Breast epithelium (tissue), 4 donors: ENCODE measurements at places on chromosomes 5 and 9. TPM values are rescaled to one million over a fixed set of nuclear protein-coding genes. Genes with fewer than 3 reads are reported as not detected.

- DNase-seq: no peak
- no peak overlapping the region for H3K27ac ChIP-seq
- H3K27me3 ChIP-seq: no peaks in the 10 kb centered on the region
- no peak overlapping the region for H3K4me3 ChIP-seq
- no peaks in the 10 kb centered on the region for H3K4me1 ChIP-seq
- H3K36me3 ChIP-seq: peaks cover under 1% of the 10 kb centered on the region
These were observed 27.1 kb downstream of the RUFY1 start for GRCh38 chr5:179577286-179577960.

DNA sequence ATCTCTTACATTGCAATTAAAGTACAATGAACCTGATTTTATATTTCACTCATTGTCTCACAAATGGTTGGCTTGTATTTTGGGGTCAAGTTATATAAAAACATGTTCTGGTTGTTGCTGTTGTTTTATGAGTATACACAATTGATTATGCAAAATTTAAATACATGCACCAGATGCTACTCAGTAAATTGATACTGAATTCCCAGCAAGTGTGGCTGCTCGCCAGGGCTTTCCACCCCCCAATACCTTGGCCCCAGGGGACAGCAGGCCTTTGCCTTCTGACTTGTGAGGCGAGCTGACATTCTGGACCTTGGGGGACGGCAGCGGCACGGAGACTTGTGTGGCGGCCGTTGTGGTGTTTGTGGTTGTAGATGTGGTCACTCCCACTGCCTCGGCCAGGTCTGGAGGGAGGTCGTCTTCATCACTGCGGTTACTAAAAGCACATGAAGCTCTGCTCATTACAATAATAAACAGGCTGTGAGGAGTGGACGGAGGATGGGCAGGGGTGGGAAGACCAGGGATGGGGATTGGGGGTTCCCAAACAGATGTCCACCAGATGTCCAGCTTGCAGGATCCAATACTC is 27.0 kb upstream of the FRRS1L start:
- H3K4me1 ChIP-seq: no peaks in the 10 kb centered on the region
- H3K36me3 ChIP-seq: no peaks in the 10 kb centered on the region
- no peak for DNase-seq
- no peaks in the 10 kb centered on the region for H3K27me3 ChIP-seq

- H3K4me3 ChIP-seq: no peak overlapping the region
- no peak for DNase-seq
- no peak overlapping the region for H3K27ac ChIP-seq
- peaks cover 11% of the 10 kb centered on the region for H3K27me3 ChIP-seq
- no peaks in the 10 kb centered on the region for H3K4me1 ChIP-seq
These were observed 29.9 kb downstream of the COL15A1 start for GRCh38 chr9:98973576-98973975.

GRCh38 chr9:107237873-107238272 is 45.2 kb upstream of the RAD23B start:
- no peaks in the 10 kb centered on the region for H3K4me1 ChIP-seq
- no peak overlapping the region for H3K27ac ChIP-seq
- no peaks in the 10 kb centered on the region for H3K27me3 ChIP-seq
- no peaks in the 10 kb centered on the region for H3K36me3 ChIP-seq
- DNase-seq: no peak
- H3K4me3 ChIP-seq: no peak overlapping the region

The IL3 gene
- not detected for total RNA-seq

- no peaks in the 10 kb centered on the region for H3K36me3 ChIP-seq
- H3K4me3 ChIP-seq: no peak overlapping the region
- no peaks in the 10 kb centered on the region for H3K4me1 ChIP-seq
- no peaks in the 10 kb centered on the region for H3K27me3 ChIP-seq
- peak overlapping the region; percentile 62 for H3K27ac ChIP-seq
These were observed 19.9 kb downstream of the MACROH2A1 start for GRCh38 chr5:135379046-135379654.

The SPATA31A3 gene
- total RNA-seq: not detected

DNA sequence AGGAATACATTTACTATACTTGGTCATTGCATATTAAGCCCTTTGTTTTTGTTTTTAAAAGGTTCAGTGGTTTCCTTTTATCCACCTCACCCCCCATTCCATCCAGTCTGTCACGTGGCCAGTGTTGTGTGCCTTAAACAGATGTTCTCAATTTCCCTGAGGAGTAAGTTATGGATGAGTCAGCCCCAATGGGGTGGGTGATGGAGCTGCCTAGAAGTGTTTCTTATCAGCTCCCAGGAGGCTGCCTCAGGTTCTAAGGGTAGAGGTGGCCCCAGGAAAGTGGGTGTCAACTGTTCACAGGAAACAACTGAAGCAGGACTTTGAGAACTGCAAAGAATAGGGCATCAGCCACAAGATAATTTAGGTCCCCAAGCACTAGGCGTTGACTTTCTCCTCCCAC is 41.1 kb downstream of the ACTBL2 start:
- no peak for DNase-seq
- no peaks in the 10 kb centered on the region for H3K4me1 ChIP-seq
- peak overlapping the region; percentile 62 for H3K27ac ChIP-seq
- no peaks in the 10 kb centered on the region for H3K36me3 ChIP-seq

DNA sequence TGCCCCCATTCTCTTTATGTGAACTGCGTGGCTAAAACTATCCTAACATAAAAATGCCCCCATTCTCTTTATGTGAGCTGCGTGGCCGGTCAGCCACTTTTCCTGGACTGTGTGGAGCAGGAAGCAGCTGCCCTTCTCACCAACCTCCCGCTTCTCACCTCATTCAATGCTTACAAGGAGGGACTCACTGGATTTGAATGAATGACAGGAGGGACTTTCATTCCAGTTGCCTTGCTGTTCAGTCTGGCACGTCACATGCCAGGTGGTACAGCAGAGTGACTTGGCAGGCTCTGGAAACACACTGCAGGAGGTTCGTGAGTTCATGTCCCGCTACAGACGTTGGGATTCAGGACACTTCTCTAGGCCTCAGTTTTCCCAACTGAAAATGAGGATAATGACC is 60.2 kb upstream of the NFIL3 start:
- no peaks in the 10 kb centered on the region for H3K4me1 ChIP-seq
- H3K27ac ChIP-seq: peak overlapping the region; percentile 68
- no peak overlapping the region for H3K4me3 ChIP-seq
- H3K36me3 ChIP-seq: no peaks in the 10 kb centered on the region
- H3K27me3 ChIP-seq: no peaks in the 10 kb centered on the region

- no peak overlapping the region for H3K27ac ChIP-seq
- H3K36me3 ChIP-seq: no peaks in the 10 kb centered on the region
- no peak for DNase-seq
- no peaks in the 10 kb centered on the region for H3K4me1 ChIP-seq
- H3K27me3 ChIP-seq: no peaks in the 10 kb centered on the region
These were observed 877.7 kb downstream of the TLE4 start for GRCh38 chr9:80449513-80449912.

- no peaks in the 10 kb centered on the region for H3K36me3 ChIP-seq
- no peak overlapping the region for H3K4me3 ChIP-seq
- H3K27ac ChIP-seq: no peak overlapping the region
- H3K4me1 ChIP-seq: no peaks in the 10 kb centered on the region
- DNase-seq: no peak
These were observed 411.0 kb downstream of the MAT2B start for GRCh38 chr5:163916376-163916775.

The IL5 gene
- total RNA-seq: not detected

GRCh38 chr5:57432876-57433275 is 49.7 kb downstream of the ACTBL2 start:
- H3K36me3 ChIP-seq: no peaks in the 10 kb centered on the region
- no peak overlapping the region for H3K27ac ChIP-seq
- no peak for DNase-seq
- peaks cover 2% of the 10 kb centered on the region for H3K4me1 ChIP-seq
- no peak overlapping the region for H3K4me3 ChIP-seq

DNA sequence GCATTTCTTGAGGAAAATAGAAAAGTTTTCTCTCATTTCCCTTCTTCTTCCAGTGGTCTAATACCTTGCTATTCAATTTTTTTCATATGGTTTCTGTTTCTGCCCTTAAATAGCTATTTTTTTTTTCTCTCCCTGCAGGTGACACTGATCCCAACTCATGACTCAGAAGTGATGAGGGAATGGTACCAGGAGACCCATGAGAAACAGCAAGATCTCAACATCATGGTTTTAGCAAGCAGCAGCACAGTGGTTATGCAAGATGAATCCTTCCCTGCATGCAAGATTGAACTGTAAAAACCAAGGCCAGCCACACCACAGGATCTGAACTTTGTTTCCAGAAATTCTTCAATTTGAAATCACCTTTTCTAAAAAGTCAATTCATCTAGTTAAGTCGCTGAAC is 97.7 kb downstream of the MAP1B start:
- H3K4me3 ChIP-seq: no peak overlapping the region
- H3K4me1 ChIP-seq: no peaks in the 10 kb centered on the region
- H3K27ac ChIP-seq: no peak overlapping the region
- no peak for DNase-seq
- H3K27me3 ChIP-seq: no peaks in the 10 kb centered on the region

DNA sequence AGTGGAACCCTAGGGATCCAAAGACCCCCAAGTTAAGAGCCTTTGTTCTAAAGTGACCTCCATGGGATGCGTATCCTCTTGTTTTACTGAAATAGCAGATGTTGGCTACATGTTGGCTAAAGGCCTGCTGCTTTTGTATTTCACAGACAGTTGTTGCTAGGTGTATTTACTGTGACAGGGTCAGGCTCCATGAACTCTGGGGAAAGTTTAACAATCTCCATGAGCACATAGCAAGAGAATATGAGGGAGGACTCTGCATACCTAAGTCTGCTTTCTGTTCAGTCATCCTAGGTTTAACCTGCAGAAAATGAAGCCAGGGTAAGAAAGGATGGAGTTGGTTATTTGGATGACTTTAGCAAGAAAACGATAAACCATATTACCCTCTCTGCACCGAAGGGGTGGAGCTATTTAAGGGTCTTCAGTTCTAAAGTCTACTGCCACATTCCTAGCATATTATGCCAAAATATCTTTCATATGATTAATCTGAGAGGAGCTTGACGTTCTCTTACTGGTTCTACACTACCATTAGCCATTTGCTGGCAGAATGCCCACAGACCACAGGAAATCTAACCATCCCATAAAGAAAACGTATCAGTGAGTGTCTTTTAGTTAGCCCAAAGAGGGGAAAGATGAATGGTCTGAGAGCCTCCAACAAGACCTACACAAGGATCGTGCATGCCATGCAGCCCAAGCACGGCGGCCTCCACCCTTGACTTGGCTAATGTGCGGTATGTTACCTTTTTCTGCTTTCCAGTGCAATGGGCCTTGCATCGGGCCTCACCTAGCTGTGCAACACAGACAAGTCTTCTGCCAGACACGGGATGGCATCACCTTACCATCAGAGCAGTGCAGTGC is 127.8 kb downstream of the SAXO1 start:
- H3K4me3 ChIP-seq: no peak overlapping the region
- no peaks in the 10 kb centered on the region for H3K4me1 ChIP-seq
- no peak for DNase-seq
- H3K36me3 ChIP-seq: no peaks in the 10 kb centered on the region
- no peaks in the 10 kb centered on the region for H3K27me3 ChIP-seq

GRCh38 chr9:134071149-134071548 is 3.3 kb upstream of the BRD3 start:
- H3K27ac ChIP-seq: no peak overlapping the region
- no peaks in the 10 kb centered on the region for H3K27me3 ChIP-seq
- no peak overlapping the region for H3K4me3 ChIP-seq
- H3K36me3 ChIP-seq: no peaks in the 10 kb centered on the region

GRCh38 chr5:79842991-79843390 is 148.1 kb downstream of the MTX3 start:
- H3K4me1 ChIP-seq: no peaks in the 10 kb centered on the region
- DNase-seq: no peak
- no peaks in the 10 kb centered on the region for H3K36me3 ChIP-seq
- no peak overlapping the region for H3K4me3 ChIP-seq

The BTNL3 gene
- total RNA-seq: not detected

DNA sequence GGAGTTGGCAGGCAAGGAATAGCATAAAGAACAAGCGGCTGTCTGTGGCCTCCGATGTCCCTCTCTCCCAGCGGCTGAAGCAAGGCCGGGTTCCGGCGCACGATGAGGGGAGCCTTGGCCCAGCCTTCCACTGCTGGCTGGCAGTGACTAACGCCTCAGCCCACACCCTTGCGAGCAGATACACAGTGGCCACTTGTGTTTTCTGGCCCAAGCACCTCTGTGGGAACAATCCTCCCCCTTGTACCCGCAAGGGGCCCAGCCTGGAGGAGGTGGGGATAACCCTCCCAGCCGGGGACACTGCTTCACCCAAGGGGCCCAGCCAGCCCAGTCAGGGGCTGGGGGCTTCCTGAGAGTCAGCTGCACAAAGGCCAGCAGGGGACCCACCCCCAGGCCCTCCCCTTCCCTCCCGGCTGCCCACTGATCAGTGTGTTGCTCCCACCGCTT is 23.2 kb downstream of the STK10 start:
- no peak for DNase-seq
- H3K4me1 ChIP-seq: no peaks in the 10 kb centered on the region
- no peaks in the 10 kb centered on the region for H3K36me3 ChIP-seq
- H3K27me3 ChIP-seq: no peaks in the 10 kb centered on the region
- no peak overlapping the region for H3K4me3 ChIP-seq
- no peak overlapping the region for H3K27ac ChIP-seq

DNA sequence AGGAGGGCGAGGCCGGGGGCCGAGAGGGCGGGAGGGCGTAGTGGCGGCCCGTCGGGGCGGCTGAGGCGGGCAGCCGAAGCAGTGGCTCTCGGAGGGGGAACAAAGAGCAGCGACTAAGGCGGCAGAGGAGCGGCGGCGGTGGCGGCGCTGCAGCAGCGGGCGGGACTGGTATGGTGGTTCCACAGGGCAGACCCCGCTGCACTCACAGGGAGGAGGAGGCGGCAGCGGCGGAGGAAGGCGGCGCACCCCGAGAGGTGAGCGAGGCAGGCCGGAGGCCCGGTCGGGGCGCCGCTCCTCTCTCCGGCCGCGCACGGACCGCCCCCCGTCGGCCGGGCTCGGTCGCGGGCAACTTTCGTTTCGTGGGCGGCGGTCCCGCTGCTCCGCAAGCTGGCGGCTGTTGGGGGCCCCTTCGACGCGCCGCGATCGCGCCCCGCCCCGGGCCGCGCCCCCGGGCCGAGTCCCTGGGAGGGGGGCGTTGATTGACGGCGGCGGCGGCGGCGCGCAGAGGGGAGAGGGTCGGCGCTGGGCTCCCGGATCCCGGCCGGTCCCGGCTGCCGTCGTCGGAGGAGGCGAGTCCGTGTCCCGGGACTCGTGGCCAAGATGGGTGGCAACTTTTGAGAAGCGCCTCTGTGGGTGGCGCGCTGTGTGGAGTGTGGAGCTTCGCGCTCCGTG is 467 bp downstream of the CNOT6 start:
- no peaks in the 10 kb centered on the region for H3K27me3 ChIP-seq
- peak; percentile 54 for DNase-seq
- no peaks in the 10 kb centered on the region for H3K36me3 ChIP-seq
- peak overlapping the region; percentile 69 for H3K4me3 ChIP-seq

The KIF4B gene
- not detected for total RNA-seq

GRCh38 chr5:145473042-145473642 is 362.0 kb downstream of the PRELID2 start:
- no peaks in the 10 kb centered on the region for H3K36me3 ChIP-seq
- no peaks in the 10 kb centered on the region for H3K27me3 ChIP-seq
- no peaks in the 10 kb centered on the region for H3K4me1 ChIP-seq
- H3K4me3 ChIP-seq: no peak overlapping the region

DNA sequence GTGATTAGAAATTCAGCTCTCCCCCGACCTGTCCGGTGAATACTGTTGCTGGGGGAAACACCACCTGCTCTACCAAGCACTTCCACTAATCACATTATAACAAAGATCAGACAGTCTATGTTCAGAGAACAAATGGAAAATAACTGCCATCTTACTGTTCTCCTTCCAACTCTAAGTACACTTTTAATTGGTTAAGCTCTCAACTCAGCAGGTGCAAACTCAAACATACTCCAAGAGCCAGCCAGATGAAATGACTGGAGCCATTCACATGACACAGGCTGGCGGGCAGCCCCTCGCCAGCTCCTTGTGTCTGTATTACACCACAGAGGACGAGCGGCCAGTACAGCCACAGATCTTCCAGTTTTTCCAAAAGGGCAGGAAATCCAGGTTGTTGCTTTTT is 16.1 kb downstream of the LIFR start:
- peak; percentile 43 for DNase-seq
- H3K4me1 ChIP-seq: no peaks in the 10 kb centered on the region
- no peaks in the 10 kb centered on the region for H3K27me3 ChIP-seq
